Fibroblast of lung (primary cell): ENCODE measurements at places on chromosomes 1 and 21.

GRCh38 chr1:242784807-242785206 is 260.3 kb upstream of the PLD5 start:
- DNase-seq = no peak

DNA sequence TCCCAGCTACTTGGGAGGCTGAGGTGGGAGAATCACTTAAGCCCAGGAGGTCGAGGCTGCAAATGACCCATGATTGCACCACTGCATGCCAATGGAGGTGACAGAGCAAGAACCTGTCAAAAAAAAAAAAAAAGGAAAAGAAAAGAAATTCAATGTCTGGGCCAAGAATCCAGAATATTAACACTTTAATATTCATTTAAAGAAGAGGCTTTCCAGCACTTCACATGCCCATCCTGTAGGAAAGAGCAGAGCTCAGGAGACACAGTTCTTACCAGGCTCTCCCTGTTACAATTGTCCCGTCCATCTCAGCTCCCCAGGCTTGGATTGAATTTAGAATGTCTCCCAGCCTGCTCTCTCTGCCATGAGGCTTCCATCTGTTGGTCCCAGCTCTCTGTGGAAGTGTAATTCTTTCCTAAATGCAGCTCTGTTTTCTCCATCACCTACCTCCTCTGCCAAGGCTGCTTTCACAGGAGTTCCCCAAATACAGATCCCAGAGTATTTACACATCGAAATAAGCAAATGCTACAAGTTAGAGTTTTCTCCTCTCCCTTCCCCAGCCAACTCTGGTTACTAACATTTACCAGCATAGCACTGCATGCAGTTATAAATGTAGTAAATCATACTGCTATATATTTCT is 116.6 kb upstream of the CDC42BPA start:
- DNase-seq = no peak

- no peak for DNase-seq
Observed at GRCh38 chr1:12548973-12549459, 69.0 kb downstream of the DHRS3 start.

- no peak for DNase-seq
Observed at GRCh38 chr1:156012051-156012817, 8.5 kb downstream of the SSR2 start.

- DNase-seq = no peak
Observed at GRCh38 chr1:30143517-30143916, 579.9 kb downstream of the MATN1 start.

GRCh38 chr1:159581422-159581821 is 6.2 kb upstream of the APCS start:
- DNase-seq = no peak

DNA sequence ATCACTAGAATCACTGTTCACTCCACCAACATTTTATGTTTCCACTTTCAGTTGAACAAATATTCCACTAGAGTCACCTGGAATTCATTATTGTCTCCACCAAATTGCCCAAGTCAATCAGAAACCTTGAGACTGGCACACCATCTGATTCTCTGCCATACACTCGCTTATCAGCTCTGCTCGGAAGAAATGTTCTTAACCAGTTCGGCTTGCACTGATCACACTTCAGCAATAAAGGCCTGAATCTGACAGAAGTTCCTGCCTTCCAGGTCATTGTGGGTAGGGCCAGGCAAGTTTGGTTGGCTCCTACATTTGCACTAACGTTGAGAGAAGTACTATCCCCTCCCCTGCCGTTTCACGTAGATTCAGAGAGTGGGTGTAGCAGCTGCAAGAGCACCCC is 10.0 kb downstream of the TPM3 start:
- DNase-seq = no peak

- no peak for DNase-seq
Observed at GRCh38 chr1:184352776-184353175, 34.1 kb upstream of the C1orf21 start.

GRCh38 chr1:216742625-216743024 is 19.4 kb upstream of the ESRRG start:
- no peak for DNase-seq

DNA sequence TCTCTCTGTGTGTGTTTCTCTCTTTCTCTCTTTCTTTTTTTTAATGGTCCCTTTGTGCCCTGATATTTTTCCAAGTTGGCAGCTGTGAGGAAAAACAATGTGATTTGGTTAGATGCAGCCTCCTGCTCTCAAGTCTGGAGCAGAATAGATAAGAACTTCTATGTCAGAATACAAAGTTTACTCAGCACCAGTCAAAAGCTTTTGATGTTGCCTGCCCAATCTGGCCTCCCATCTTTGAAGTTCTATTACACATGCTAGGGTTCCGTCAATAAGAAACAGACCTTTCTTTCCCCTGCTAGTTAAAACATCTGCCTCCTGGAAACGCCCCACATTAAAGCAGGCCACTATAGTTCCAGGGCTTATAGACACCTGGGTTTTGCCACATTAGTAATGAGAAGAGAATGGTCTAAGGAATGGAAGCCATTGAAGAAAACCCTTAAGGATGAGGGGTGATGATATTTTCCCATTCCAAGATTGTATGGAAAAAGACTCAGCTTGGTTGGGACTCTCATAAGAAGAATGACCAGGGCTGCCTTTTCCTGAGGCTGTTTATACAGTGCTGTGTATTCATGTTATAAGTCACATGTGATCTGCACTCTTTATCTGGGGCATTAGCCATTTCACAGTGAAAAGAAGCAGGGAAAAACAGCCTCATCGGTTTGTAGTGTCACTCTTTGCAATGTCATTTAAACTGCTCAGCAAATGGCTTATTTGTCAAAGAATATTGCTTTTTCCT is 414.7 kb upstream of the PROX1 start:
- DNase-seq = no peak

- peak; percentile 85 for DNase-seq
Observed at GRCh38 chr1:1013105-1013921, at the start of gene ISG15. Gene ISG15, plus strand, starts transcription at chr1:1013497. Its CDS starts 77 bp downstream, at chr1:1013574.

DNA sequence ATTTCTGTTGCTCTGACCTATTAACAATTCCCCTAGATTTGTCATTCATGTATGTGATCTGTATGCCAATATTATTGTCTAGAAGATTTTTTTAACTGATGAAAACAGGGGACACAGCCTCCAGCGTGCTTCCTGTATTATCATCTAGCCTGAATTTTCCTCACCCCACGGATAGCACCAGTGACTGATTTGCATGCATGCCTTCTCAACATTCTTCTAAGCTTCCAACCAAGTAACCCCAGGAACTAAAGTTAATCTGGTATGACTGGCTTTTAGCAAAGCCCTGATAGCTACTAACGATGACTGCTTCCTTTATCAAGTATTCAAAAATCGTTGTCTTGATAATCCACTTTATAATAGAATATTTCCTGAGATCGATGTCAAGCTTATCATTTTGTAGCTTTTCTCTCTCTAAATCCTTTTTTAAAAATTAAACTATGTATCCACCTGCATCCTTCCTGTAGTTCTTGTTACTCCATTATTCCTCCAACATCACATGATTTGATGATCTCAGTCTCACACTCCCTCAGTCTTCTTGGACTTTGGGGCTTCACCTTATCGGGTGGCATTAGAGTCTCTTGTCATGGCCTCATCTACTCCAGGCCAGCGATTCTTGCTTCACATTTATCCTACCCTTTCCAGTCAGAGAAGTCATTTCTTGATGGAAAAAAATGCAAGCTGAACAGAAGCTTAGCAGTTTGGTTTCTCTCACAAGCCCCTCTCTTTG is 19.0 kb downstream of the BCAR3 start:
- peak; percentile 79 for DNase-seq

DNA sequence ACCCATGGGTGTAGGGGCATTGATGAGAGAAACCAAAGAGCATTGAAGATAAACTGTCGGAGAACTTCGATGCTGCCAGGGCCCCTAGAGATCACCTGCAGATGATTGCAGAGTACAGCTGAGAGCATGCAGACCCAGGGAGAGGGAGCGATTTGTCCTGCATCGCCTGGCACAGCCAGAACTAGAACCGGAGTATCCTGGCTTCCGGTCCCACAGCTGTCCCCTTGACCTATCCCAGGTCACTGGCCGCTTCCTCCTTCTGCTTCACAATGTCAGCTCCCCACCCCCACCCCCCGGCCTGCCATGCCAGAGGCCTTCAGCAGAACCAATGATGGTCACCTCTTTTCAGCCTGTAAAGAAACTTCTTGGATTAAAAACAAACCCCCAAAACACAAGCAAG is 29.2 kb upstream of the SOX13 start:
- no peak for DNase-seq

DNA sequence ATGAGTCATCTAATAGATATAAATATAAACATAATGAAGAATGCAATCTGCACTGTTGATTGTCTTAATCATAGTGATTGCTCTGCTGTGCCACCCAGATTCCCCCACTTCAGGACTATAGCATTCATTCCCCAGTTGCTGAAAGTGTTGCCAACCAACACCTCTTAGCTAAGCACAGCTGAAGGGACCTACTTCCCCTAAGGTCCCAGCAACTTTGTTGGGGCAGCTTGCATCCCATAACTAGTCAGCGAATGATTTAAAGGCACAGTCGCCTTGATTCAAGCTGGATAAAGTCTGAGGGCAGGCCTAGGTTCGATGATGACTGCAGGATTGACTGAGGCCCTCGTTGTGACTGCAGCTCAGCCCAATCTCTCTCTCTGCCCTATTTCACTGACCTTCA is 14.3 kb upstream of the RGS1 start:
- DNase-seq = no peak

- peak; percentile 89 for DNase-seq
Observed at GRCh38 chr21:15483138-15483780, 246.5 kb upstream of the USP25 start.

DNA sequence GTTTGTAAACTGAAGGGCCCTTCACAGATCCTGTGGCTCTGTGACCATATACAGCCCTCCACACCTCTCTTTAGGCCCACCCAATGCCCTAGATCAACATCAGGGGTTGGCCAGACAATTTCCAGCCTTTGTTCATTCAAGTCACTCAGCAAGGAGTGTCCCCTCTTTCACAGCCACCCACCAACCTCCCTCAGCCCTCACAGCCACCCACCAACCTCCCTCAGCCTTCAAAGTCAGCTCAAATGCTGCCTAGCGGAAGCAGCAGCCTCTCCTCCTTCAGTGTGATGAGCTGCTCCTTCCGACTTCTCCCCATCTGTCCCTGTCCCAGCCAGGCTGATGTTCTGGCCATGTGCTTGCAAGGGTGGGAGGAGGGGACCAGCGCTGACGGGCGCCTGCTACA is 71.4 kb downstream of the DMRTB1 start:
- DNase-seq = no peak

DNA sequence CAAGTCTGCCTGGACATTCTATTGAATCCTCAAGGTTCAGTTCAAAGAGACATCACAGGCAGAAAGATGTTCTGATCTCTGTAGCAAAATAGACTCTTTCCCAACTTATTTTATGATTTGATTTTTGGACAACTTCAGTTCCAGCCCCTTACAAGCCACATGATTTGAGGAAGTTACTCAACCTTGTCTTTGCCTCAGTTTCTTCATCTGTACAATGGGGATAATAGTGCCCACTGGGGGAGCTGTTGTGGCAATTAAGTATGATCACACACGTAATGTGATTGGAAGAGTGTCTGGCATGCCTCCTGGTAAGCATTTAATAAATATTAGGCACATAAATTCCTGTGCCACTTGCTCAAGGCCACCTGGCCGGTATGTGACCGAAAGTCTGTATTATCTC is 130.6 kb downstream of the DAB1 start:
- no peak for DNase-seq

GRCh38 chr1:206106328-206107167 is 10.6 kb downstream of the AVPR1B start:
- DNase-seq = peak; percentile 78

GRCh38 chr1:201983380-201983805 is 945 bp downstream of the RNPEP start:
- no peak for DNase-seq

DNA sequence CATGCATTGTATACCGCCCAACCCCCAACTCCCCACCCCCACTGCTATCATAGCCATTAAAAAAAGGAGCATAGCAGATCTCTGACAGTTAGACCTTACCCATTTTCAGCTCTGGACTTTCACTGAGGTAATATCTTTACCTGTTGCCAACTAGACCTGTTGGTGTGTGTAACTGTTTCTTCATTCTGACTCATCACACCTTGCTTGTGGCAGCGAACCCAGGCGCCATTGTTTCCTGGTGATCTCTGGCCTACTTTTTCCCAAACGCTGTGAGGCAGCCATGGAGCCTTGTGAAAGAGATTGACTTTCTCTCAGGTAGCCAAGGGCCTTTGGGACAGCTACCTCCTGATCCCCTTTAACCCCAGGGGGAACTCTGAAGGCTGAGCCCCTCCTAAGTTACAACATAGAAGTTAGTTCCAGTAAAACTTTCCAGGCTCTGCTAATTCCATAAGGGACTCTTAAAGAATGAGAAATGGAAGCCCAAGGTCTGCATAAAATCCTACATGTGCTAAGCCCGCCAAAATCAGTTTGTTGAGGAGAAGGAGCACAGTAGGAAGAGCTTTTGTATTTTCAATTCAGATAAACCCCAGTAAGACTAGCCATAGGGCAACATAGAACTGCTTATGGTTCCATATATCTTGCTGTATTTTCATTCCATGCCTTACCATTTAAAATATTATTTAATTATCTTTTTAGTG is 196.1 kb upstream of the CAMK1G start:
- DNase-seq = no peak

GRCh38 chr1:3626025-3626424 is 1.2 kb downstream of the TPRG1L start:
- no peak for DNase-seq

DNA sequence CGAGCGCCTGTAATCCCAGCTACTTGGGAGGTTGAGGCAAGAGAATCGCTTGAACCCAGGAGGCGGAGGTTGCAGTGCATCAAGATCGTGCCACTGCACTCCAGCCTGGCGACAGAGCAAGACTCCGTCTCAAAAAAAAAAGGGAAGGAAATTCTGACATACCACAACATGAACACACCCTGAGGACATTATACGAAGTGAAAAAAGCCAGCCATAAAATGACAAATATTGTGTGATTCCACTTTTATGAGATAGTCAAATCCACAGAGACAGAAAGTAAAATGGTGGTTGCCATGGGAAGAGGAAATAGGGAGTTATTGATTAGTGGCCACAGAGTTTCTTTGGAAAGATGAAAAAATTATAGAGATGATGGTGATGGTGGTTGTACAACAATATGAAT is 41.7 kb downstream of the EVI5 start:
- DNase-seq = no peak

GRCh38 chr1:88943241-88943640 is 49.2 kb downstream of the KYAT3 start:
- peak; percentile 22 for DNase-seq

DNA sequence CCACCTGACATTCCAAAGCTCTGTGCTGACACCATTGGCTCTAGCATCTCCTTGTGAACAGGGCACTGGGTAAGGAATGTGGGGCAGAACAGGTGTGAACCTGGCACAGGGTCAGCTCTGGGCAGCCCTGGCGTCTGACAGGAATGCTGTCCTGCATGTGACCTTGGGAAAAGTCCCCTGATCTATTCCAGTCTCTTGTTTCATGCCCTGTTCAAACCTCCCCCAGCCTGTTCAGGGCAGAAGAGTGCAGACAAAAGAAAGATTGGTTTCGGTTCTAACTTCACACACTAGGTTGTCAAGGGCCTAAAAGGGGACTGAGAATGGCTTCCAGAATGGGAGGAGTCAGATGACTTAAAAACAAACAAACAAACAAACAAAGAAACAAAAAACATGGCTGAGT is 27.6 kb upstream of the SDHB start:
- DNase-seq = no peak

- DNase-seq = no peak
Observed at GRCh38 chr1:44655609-44656008, 18.7 kb downstream of the TMEM53 start.
